ENCODE measurements at places on chromosomes 7 and 10. TPM values are rescaled to one million over a fixed set of nuclear protein-coding genes. Genes with fewer than 3 reads are reported as not detected.

DNA sequence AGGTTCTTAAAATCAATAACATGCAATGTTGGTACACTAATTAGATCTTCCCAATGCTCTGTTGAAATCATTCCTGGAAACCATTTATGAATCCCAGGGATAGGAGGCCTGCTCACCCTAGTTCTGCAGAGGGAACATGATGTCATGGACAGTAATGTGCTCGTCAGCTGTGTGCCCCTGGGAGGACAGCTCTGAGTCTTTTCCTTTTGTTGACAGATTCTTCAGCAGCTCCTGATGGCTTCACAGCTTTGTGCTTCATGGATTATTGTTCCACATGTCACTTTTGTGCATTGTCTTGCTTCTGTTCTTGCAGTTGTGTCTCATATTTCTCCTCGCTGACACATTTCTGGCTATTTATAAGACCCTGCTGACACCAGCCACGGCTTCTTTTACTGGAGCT, 367.5 kb downstream of the CCSER2 start:
- DNase-seq: no peak
- no peak overlapping the region for H3K4me3 ChIP-seq
- no peaks in the 10 kb centered on the region for H3K4me1 ChIP-seq

DNA sequence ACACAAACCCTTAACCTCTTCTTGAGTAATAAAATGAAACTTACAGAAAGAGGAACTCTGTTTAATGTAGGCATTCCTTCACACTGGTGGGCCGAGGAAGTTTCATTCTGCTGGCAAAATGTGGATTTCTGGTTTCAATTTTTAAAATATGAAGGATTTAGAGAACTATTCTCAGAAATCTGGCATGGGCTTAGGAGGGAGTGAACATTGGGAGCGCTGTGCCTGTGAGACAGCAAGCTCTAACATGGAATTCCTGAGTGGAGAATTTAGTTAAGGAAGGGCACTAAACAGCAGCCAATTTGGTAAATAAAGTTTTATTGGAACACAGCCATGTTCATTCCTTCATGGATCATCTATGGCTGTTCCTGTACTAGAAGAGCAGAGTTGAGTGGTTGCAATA, 751.8 kb upstream of the IGFBP3 start:
- H3K36me3 ChIP-seq: no peaks in the 10 kb centered on the region
- no peaks in the 10 kb centered on the region for H3K4me1 ChIP-seq
- no peak for DNase-seq
- no peaks in the 10 kb centered on the region for H3K27me3 ChIP-seq

- peaks cover 3% of the 10 kb centered on the region for H3K27me3 ChIP-seq
- DNase-seq: no peak
- H3K4me3 ChIP-seq: no peak overlapping the region
- H3K4me1 ChIP-seq: no peaks in the 10 kb centered on the region
- no peak overlapping the region for H3K27ac ChIP-seq
Observed at GRCh38 chr10:118504467-118505205, 90.8 kb downstream of the PRLHR start.

DNA sequence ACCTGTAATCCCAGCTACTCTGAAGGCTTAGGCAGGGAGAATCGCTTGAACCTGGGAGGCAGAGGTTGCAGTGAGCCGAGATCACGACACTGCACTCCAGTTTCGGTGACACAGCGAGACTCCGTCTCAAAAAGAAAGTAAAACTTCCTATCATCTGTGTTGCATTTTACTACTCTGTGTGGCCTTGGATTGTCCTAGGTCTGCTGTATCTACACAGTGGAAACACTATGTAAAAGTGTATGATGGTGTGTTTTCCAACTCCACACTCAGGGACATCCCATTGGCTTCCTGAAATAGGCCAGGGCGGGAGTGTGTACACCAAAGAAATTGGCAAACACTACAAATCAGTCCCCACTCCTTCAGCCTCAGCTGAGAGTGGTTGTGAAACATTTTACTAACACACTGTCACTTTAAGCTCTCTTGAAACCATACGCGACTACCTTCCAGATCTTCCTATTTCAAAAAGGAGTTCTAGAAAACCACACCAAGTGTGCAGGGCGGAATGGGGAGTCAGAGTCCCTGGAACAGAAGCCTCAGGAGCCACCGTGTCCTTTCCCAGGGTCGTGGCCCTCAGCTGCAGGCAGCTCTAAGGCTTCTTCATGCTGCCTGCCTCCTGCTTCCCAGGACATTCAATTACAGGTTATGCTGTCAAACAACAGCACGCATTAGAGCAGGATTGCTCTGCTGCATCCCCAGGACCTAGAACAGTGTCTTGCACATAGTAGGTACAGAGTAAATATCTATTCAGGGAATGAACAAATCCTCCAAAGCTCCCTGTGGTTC, 275.4 kb downstream of the PARD3 start:
- no peaks in the 10 kb centered on the region for H3K27me3 ChIP-seq
- no peak overlapping the region for H3K4me3 ChIP-seq
- H3K27ac ChIP-seq: no peak overlapping the region
- no peaks in the 10 kb centered on the region for H3K36me3 ChIP-seq
- H3K4me1 ChIP-seq: no peaks in the 10 kb centered on the region

FAM237B gene
- total RNA-seq: not detected

Measured in activated naive CD4-positive, alpha-beta T cell treated with anti-CD3 and anti-CD28 coated beads for 36 hours (primary cell).